ENCODE measurements at places on chromosomes 12 and 14.

- DNase-seq: no peak
Measured at GRCh38 chr12:49092086-49092815, 2.4 kb downstream of the DHH start.

GRCh38 chr14:103118018-103118662, 5.1 kb upstream of the TNFAIP2 start:
- DNase-seq: no peak

- no peak for DNase-seq
Measured at GRCh38 chr12:14278294-14278953, 87.1 kb upstream of the ATF7IP start.

GRCh38 chr12:16920451-16920850, 314.5 kb upstream of the LMO3 start:
- DNase-seq: no peak

DNA sequence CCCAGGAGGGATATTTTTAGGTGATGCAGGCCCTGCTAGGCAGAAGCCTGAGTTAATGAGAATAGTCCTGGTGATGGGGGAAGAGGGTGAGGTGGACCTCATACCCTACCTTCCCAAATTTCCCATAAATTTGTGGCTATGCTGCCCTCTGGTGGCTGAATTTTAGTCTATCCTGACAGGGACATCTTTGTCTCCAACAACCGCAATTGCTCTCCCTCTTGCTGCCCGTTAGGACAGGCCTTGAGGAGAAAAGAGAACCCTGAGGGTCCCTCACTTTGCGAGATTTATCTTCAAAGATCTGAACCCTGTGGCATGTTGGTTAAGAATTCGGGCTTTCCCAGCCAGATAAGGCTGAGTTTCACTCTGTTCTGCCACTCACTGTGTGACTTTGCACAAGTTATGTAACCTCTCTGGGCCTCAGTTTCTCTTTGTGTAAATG, 9.8 kb upstream of the ZNF385A start:
- no peak for DNase-seq

GRCh38 chr12:75735853-75736252, 224.4 kb upstream of the KRR1 start:
- DNase-seq: no peak

DNA sequence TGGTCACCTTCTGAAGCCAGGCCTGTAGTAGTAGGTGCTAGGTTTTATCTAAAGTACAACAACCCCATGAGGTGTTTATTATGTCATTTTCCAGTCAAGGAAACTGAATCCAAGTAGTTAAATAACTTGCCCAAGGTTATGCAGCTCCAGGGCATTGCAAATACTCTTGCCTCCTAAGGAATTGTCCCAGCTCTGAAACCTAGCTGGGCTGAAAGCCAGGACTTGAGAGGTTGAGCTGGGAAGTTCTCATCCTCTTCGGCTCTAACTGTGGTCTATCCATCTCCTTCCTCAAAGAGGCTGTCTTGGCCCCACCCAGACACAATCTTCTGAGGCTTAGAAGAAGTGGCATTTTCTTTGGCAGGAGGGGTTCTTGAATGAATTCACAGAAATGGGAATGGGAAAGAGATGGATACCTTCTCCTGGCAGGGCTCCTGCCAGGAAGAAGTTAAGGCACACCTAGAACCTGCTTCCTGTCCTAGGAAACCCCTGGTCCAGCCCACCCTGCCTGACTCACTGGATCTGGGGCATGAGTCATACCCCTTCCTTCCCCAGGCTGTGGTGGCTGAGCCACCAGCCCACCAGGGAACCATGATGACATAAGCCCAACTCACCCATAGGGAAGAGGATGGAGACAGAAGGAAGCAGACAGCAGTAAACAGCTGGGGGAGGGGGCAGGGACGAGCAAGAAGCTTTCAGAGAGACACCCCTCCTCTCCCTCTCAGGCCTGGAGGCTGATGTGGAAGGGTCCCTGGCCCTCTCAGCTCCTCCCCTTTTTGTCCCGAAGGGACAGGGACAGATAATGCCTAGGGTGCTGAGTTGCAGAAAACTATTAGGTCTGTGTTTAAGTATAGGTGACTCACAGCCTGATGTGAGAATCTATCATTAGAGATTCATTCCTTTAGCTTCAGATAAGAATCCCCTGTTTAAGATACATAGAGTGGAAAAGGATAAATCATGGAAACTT, 2.1 kb upstream of the PLEK2 start:
- DNase-seq: no peak

GRCh38 chr12:12441429-12441807, 84.5 kb downstream of the BORCS5 start:
- DNase-seq: no peak

GRCh38 chr12:50507930-50508329, 3.1 kb downstream of the DIP2B start:
- DNase-seq: no peak

- no peak for DNase-seq
Measured at GRCh38 chr12:80846952-80847351, 90.8 kb downstream of the LIN7A start.

DNA sequence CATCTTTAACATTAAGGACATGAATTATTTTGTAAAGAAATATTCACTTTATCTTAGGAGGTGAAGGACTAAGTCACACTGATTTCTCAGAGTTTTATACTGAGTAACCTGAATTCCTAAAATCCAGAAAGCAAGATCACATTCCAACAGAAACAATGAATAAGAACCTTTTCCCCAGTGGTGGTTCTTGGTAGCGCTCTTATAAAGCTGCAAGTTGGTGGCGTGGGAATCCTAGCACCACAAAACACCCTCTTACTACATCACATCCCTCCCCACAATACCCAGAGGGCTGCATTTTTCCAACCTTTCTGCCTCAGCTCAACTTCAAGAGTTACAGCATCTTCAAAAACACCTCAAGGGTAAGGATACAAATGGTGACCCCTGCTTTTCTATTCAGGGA, 44.0 kb upstream of the SMUG1 start:
- DNase-seq: no peak

DNA sequence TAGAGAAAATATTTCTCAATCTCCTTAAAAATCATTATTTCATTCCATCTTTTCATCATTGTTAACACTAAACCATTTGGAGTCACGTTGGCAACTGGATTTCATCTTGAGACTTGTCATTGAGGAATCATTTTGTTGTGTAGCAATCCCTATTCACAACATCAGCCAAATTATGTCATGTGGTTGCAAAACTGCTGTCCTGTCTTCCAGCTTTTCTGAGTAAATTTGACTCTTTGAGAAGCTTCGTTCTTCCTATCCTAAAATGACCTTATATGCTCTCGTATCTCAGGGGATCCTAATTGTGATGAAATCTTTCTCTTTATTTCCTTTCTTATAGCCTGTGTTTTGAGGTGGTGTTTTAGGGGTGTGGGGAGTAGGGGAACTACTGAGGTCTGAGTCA, 30.6 kb upstream of the KICS2 start:
- no peak for DNase-seq

DNA sequence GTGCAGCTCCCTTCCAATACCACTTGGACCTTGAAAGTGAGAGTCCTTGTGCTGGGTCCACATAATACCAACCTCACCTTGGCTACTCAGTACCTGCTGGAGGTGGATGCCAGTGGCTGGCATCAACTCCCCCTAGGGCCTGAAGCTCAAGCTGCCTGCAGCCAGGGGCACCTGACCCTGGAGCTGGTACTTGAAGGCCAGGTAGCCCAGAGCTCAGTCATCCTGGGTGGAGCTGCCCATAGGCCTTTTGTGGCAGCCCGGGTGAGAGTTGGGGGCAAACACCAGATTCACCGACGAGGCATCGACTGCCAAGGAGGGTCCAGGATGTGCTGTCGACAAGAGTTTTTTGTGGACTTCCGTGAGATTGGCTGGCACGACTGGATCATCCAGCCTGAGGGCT, 5.7 kb upstream of the INHBE start:
- DNase-seq: no peak

DNA sequence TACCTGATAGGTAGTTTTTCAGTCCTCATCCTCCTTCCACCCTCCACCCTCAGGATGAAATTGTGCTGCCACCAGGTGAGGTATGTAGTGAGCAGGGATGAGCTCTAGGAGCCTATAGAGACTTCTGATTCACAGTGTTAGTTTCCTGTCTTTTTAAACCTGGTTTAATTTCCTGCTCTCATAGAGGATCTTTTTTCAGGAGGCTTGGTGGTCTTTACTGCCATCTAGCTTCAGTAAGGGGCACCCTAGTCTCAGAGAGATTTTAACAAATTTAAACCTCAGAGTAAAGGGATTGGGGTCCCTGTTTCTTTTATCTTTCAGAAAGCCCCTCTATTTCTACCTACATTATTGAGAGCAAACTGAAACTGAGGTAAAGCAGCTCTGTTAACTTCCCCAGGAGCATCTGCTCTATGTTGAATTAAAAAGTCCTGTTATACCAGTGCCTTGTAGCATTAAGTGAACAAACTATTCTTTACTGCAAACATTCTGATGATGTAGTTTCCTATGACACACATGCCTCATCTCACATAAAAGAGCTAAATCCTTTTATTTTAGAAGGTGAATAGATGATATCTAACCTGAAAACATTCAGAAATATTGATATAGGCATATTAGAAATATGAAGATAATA, 172.2 kb upstream of the DDHD1 start:
- no peak for DNase-seq

GRCh38 chr14:73759183-73759713, 45.1 kb upstream of the PNMA1 start:
- no peak for DNase-seq

DNA sequence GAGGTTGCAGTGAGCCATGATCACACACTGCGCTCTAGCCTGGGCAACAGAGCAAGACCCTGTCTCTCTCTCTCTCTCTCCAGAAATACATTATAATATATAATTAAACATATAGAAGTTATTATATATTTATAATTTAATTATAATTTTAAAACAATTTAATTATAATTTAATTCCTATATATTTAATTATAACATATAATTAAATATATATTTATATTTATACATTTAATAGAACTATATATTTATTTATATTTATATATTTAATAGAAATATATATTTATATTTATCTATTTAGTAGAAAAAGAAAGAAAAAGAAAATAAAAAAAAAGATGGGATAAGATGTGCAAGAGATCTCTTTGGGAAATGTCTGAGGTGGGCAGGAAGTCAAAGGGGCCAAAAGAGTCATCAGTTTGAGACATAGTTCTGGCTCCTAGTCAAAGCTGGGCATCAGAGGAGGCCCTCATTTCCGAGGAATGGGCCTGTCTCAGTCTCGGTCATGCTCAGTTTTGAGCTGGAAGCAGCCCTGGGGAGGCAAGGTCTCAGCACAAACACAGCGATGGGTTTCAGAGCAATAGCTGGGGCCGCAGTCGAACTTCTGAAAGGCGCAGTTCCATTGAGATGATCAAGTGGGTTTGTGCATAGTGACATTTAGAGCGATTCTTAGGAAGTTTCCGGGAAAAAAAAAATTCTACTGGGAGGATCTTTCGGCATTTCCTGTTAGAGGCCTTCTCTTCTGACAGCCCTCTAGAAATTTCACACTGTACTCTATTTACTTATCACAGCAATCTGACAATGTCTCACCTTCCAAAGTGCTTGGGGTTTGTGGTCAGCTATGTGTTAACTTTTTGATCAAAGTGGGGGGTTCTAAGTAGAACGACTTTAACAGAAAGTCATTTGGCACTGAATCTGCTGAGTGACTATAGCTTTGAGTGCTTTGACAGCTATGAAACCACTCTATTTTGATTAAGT, 58.7 kb upstream of the GZMB start:
- no peak for DNase-seq

GRCh38 chr12:56634837-56635791, 5.0 kb upstream of the BAZ2A start:
- peak; percentile 44 for DNase-seq

DNA sequence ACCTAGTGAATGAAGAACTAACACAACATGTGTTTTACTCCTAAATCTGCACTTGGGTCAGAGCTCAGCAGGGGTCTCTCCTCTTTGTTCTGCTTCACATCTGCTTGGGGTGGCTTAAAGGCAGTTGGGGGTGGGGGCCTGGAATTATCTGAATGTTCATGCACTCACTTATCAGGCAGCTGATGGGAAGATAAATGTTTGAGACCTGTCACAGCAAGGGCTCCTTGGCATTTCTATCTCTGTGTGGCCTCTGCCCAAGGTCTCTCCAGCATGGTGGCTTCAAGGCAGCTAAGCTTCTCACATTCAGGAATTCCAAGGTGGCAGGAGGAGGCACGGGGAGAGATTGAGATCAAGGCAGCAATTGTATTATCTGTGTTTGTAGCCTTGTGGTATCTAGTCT, 6.4 kb upstream of the HMGA2 start:
- no peak for DNase-seq

DNA sequence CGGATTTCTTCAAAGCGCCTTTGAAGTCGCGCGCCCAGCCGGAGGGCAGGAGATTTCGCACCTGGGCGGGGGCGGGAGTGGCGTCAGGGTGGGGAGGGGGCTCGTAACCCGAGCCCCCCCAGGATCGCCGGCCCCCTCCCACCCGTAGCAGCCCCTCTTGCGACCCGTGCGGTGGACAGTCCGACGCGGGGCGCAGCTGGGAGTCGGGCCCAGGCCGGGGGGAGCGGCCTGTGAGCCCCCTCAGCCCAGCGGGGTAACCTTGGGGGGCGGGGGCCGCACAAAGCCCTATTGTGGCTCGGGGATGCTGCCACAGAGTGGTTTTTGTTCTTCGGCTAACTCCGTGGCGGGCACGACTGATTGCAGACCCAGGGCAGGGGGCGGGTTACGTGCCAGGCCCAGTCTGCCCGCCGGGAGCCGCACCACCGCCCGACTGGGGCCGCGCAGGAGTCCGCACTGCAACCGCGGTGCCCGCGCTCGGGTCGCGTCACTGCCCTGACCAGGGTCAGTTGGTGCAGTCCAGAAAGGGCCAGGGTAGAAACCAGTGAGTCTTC, 4.2 kb upstream of the AAAS start:
- DNase-seq: no peak

- DNase-seq: no peak
Measured at GRCh38 chr12:98418357-98419075, 96.9 kb upstream of the TMPO start.

GRCh38 chr12:24630856-24631255, 318.0 kb downstream of the BCAT1 start:
- DNase-seq: no peak

- no peak for DNase-seq
Measured at GRCh38 chr14:74973905-74974363, 18.5 kb upstream of the PGF start.

GRCh38 chr12:103043531-103044486, 86.3 kb downstream of the ASCL1 start:
- no peak for DNase-seq

DNA sequence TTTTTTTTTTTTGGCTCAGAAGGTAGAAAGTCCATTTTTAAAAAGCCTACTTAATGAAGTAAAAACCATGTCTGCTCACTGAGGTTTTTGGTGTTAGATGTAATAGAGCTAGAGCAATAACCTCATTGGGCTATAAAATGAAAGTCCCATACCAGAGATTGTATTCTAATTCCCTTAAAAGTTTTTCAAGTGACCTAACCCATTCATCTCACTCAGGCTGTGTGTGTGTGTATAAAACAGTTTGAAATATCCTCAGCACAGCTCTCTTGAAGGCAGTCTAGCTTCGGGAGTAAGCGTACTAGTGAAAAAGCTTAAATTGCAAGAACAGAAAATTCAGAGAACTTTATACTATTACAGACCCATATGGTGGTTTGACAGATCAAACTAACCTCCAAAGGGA, 313.8 kb downstream of the CEP128 start:
- DNase-seq: no peak

- no peak for DNase-seq
Measured at GRCh38 chr12:94699801-94700200, 49.4 kb upstream of the TMCC3 start.

- DNase-seq: no peak
Measured at GRCh38 chr14:33390335-33390734, 451.7 kb downstream of the NPAS3 start.

GRCh38 chr12:90216815-90217214, 508.2 kb upstream of the ATP2B1 start:
- DNase-seq: no peak

- DNase-seq: no peak
Measured at GRCh38 chr12:50901685-50902113, 50.6 kb upstream of the HIGD1C start.
